Natural killer cell treated with Interleukin-12 subunit alpha and Interleukin-12 subunit beta and Interleukin-15 and Interleukin-18, amount 100 ng/mL, for 72 hours (primary cell): ENCODE measurements at places on chromosomes 3 and 15. TPM values are rescaled to one million over a fixed set of nuclear protein-coding genes. Genes with fewer than 3 reads are reported as not detected.

GOLGA6D gene
- total RNA-seq, result not detected

RYR3 gene
- total RNA-seq, result not detected

GCSAM gene
- 1.00 TPM for total RNA-seq

DLEC1 gene
- 0.25 TPM for total RNA-seq

ZDHHC19 gene
- total RNA-seq, result 1.0 TPM
